ENCODE measurements at places on chromosomes 4 and X.

- DNase-seq, result no peak
Observed at GRCh38 chr4:159503236-159504008, 400.5 kb downstream of the RAPGEF2 start.

DNA sequence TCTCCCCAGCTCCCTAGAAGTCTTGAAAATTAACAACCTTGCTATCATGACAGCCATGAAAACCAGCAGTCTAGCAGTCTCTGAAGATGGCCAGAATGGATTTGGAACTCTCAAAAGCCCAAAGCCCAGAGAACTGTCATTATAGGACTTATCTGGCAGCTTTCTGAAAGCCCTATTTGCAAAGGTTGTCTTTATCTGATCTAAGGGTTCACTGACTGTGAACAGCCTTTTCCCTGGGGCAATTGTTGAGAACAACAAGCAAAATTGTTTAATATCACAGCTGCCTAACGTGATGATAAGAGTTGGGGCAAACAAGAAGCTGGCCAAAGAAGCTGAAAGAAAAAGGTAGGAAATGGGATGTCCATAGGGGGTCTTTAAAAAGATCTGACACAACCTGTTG is 20.9 kb upstream of the KLHL8 start:
- no peak for DNase-seq

DNA sequence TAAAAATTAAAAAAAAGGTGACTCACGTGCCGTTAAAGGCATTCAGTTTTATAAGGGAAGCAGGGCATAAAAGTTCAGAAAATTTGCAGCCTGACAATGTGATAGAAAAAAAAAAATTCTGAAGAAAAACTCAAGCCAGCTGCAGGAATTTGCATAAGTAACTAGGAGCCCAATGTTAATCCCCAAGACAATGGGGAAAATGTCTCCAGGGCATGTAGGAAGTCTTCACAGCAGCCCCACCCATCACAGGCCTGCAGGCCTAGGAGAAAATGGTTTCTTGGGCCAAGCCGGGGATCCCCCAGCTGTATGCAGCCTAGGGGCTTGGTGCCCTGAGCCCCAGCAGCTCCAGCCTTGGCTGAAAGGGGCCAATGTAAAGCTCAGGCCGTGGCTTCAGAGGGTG is 31.2 kb downstream of the CHM start:
- no peak for DNase-seq

- DNase-seq, result no peak
Observed at GRCh38 chr4:78545275-78546246, 6.0 kb upstream of the ANXA3 start.

GRCh38 chr4:69044247-69044646 is 52.0 kb upstream of the UGT2B7 start:
- no peak for DNase-seq

DNA sequence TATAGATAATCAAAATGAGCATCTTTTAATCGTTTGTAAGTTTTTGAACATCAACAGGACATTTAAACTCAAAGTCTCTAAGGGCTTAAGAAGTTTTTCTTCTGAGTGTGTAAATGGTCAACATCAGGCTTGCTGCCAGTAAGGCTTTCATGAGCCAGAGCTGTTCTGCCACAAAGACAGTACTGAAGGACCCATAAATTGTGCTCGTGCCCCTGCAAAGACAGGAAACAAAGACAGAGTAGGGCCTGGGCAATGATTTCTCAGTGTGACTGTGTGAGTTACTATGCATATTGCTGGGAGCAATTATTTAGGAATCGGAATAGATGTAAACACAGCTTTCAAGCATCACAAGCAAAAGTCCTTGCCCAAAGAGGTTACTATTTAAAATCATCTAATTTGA is 300.0 kb downstream of the IDS start:
- no peak for DNase-seq

DNA sequence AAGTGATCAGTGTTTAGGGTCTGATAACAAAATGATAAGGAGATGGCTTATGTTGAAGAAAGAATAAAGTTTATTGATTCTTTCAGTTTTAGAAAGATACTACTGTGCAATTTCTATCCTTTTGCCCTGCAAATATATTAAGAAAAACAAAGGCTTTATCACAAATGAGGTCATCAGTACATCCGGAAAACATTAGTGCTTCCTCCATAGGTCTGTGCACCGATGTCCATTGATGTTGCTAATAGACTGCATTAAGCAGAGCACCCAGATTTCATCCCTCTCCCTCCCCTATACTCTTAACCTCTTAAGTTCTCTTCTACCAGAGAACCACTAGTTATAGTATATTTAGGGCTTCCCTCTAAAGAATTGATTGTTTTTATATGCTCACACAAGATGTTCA is 53.7 kb upstream of the HHIP start:
- no peak for DNase-seq

- DNase-seq, result no peak
Observed at GRCh38 chr4:142203505-142203904, 567.1 kb downstream of the IL15 start.

DNA sequence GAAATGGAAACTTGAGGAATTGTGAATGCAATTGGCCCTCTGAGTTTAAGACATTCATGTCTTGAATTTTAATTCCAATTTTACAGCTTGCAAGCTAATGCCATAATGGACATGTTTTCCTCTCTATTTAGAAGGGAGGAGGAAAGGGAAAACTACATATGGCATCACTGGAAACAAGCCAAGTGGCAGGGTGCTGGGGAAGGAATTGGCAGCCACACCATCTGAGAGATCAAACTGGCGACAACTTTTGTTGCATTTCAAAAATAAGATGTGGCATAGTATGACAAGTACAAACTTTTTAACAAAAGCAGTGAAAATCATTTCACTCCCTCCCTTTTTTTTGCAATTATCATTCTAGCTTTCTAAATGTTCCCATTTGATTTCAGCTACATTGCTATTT is 615.6 kb downstream of the CENPC start:
- DNase-seq, result no peak

- no peak for DNase-seq
Observed at GRCh38 chr4:114076899-114077570, 97.6 kb upstream of the ARSJ start.

- DNase-seq, result no peak
Observed at GRCh38 chrX:66200050-66200664, 36.1 kb downstream of the HEPH start.

GRCh38 chr4:110499126-110499525 is 23.2 kb downstream of the ENPEP start:
- no peak for DNase-seq

- DNase-seq, result no peak
Observed at GRCh38 chr4:150501983-150502382, 80.0 kb upstream of the MAB21L2 start.

DNA sequence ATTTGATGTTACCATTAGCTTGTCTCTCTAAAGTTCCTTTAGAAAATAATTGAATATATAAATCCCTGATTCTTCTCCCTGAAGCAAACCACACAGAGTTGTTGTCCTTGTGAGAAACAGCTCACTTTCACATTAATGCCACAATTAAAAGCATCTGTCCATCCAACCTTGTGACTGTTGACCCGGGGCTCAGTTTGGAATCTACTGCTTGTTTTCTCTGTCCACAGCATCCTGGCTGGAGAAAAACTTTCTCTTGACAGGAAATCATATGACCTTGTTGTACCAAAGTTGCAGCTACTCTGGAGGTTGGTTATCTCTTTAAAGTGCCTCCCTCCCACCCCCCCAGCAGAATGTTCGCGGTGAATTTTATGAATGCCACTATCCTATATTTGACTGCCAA is 3.1 kb downstream of the PRKG2 start:
- DNase-seq, result no peak

DNA sequence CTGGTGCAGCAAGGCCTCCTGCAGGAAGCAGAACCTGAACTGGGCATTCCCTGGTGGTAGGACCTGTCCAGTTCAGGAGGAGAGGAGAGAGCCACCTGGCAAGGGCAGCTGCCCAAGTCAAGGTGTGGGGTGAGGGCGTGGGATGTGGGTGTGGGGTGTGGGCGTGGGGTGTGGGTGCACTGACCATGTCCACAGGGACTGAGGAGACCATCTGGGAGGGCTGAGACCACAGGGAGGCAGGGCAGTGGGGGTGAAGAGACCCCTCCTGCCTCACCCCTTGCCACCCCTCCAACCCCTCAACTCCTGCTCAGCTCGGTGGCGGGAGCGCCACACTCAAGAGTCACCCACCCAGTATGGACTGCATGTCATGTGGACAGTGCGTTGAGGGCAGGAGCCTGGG is 117.9 kb downstream of the CPZ start:
- DNase-seq, result no peak

DNA sequence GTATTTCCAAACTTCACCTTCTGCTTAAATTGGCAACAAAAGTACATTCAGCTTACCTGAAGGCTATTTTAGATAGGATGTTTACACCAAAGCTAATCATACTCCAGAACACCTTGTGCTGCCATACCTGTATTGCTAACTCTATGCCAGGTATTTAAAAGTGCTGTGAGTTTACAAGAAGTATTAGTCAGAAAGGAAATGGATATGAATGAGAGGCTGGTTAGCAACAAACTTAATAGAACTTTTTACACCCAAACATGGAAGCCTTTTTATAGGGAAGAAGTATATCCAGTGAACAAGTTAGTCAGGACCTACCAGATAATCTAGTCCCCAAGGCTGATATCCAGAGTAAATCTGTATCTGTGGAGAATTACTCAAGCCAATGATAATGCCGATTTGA is 131.2 kb upstream of the SPRY1 start:
- no peak for DNase-seq

DNA sequence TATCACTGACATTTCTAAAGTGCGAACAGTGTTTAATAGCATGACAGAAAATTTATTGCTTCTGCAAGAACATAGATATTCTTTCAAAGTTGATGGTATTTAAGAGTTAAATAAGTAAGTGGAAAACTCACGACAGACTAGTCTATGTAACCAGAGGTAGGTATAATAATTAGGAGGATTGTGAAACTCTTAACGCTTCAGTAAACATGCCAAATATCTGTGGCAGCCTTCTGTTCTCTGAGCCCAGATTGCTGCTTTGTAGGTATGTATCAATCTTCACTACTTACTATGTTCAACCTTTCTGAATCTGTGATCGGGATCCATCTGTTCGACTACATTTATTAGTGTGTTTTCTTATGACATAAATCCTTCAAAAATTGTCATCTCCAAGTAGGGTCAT is 53.6 kb upstream of the SPANXB1 start:
- DNase-seq, result no peak

- no peak for DNase-seq
Observed at GRCh38 chrX:44189116-44189515, 154.4 kb downstream of the EFHC2 start.

DNA sequence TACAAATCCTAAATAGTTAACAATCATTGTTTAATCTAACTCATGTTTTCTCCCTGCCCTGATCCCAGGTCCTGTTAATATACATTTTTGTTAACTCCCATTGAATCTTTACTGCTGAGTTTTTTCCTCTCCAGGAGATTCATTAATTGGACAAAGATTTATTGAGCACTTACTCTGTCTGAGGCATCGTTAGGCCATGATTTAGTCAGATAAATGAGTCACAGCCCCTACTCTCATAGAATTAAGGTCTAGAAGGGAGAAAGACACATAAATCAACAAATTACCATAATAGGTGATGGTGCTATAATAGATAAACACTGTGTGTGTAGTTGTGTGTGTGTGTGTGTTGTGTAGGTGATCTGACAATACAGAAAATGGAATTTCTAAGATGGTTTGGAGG is 112.5 kb downstream of the MAPK10 start:
- no peak for DNase-seq

GRCh38 chr4:168367065-168367464 is 48.5 kb upstream of the DDX60 start:
- no peak for DNase-seq

- no peak for DNase-seq
Observed at GRCh38 chr4:25635501-25635900, 20.1 kb upstream of the SLC34A2 start.

GRCh38 chr4:183504930-183505610 is at the start of gene ING2:
TSS of gene ING2 (plus strand) at chr4:183505058. CDS start at chr4:183505196, 138 bp downstream.
- DNase-seq, result peak; percentile 18

DNA sequence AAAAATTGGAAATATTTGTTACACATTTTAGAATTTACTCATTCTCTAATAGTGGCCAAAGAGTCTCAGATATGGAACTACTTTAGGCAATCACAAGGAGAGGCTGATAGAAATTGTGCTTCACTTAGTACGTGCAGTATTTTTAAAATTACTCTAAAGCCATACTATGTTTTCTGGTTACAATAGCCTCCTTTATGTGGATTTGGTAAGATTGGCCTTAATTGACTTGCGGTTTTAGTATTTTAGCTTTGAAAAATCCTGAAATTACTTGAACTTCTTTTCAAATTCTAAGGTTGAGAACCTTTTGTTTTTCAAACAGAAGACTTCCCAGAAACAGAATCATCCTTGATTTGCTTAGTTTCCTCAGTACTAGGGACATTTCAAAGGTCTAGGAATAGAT is 215.2 kb downstream of the SLC4A4 start:
- DNase-seq, result no peak

DNA sequence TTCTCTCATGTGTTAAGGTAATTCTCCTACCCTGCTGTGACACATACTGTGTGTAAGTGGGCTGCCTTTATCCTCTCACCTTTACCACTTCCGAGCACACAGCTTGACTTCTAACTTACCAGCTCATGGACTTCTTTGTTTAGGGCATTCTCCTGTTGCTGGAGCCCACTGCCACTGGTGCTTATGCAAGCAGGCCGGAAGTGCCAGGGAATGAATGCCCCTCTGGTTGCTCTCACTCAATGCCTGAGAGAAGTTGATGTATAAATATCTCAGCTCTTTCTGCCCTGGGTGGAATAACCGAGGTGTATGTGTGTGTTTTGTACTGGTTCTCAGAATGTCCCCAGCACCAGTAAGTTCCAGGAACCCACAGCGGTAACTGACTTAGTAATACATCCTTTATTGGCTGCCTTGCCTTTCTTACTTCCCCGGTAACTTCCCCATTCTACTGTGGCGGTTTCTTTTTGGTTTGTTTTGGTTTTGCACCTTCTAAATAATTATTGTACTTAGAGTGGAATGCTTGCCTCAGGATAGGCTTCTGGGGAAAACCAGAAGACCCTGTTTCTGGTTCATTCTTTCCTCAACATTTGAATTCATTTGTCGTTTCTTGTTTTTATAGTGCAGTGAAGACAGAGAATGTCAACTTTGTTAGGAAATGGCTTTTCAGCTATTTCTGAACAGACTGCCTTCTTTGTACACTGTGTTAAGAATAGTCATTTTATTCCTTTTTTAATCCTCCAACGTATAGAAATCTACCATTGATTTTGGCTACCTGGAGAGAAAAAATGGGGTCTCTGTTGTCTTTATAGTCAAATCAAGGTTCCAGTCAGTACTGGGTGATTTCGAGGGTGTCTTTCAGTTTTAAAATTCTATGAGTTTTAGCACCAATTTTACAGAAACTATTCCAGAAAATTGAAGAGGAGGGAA is 45.4 kb downstream of the CXorf58 start:
- DNase-seq, result no peak

Measured in amygdala (tissue), 56 donors.